LHCN-M2 (cell line): ENCODE measurements at places on chromosomes 3 and 15. TPM values are rescaled to one million over a fixed set of nuclear protein-coding genes. Genes with fewer than 3 reads are reported as not detected.

GRCh38 chr3:61839256-61839655 is 277.9 kb downstream of the PTPRG start:
- no peak for DNase-seq

- DNase-seq, result peak; percentile 57
Observed at GRCh38 chr3:64138046-64138445, 87.2 kb downstream of the PRICKLE2 start.

The IL17RD gene
- 0.51 and 0.92 TPM in 2 replicates for total RNA-seq

DNA sequence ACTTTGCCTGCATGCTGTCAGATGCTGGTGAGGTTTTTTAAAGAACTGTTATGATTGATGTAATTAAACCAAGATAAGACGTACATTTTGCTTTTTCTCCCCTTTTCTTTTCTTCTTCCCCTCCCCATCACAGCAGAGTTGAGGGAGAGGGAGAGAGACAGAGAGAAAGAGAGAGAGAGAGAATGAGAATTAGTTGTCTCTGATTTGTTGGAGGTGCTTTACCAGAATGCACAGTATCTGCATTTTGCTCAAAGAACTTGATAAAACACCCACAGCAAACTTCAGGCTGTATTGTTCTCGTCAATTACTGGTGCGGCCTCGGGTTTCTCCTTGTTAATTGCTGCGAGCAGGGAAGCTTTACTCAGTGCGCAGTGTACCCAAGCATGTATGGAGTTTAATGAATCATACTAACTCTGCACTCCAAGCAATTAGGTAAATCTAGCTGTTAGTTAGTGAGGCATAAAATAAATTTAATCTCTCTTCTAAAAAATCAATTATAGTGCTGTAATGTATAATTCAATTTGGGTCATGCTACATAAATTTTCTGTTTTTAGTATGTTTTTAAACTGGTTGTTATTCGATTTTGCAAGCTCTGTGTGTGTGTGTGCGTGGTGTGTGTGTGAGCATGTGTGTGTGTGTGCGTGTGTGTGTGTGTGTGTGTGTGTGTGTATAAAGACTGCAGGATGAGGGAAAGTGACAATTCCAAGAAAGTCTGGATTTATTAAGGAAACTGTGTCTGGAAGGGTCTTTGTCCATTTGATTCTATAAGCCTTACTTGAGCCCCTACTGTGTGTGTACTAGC is 273.4 kb downstream of the TLE3 start:
- no peak for DNase-seq

The RHCG gene
- not detected in 2 replicates for total RNA-seq

The BSN gene
- total RNA-seq, result 0.13 and 0.17 TPM in 2 replicates

DNA sequence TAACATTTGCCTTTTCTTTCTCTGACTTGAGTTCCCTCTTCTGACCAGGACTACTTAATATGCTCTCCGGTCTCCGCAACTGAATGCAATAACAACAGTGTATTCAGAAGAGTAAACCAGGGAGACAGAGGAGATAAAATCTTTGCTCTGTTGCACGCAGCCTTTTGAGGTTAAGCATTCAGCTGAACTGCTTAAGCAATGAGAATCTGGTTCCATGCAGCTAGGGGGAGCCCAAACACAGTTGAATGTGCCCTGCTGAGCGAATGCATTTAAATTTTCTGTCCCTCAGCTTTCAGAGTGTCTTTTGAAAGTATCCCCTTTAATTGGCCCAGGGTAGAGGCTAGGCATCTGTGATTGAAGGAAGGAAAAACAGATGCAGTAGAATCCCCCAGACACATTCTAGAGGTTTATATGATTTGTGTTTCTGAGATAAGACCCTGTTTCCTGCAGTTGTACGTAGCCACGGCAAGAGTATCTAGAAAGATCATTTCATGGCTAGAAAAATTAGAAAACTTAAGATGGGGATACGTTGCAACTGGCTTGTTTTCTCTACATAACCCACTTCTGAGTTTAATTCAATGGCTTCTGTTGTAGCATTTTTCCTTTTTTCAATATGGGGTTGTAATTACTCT is 309.6 kb downstream of the TUSC7 start:
- peak; percentile 35 for DNase-seq

DNA sequence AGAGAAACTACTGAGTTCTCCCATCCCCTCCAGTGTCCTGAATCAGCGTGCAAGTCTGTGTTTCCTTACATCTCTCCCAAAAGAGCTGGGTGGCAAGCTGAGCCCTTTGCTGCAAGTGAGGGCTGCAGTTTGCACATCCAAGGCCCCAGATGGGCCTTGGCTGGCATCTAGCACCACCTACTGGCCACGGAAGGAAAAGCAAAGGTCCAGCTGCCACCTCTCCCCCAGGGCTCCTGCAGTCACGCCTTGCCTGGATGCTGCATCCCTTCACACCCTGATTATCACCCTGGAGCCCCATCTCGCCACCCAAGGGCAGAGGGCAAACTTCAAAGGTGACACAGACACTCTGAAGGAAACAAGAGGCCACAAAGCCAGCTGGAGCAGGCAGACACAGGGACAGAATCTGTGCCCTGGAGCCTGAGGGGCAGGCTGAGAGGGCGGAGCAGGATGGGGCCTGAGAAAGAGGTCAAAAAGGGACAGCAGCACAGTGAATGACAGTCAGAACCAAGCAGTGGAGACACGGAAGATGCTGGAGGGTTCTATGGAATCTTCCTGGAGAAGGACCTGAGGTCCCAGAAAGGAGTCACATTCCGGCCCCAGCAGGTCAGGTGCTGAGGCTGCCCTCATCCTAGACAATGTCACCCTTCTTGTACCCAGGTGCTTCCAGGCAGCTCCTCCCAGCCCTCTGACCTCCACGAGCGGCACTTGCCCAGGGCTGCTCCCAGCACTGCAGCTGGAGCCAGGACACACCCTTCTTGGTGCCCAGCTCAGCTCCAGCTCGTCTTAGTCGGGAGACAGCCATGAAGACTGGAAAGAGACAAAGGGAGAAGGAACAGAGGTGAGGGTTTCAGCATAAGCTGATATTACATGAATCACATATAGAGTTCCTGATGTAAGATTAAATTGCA is 18.3 kb upstream of the NTRK3 start:
- peak; percentile 29 for DNase-seq

DNA sequence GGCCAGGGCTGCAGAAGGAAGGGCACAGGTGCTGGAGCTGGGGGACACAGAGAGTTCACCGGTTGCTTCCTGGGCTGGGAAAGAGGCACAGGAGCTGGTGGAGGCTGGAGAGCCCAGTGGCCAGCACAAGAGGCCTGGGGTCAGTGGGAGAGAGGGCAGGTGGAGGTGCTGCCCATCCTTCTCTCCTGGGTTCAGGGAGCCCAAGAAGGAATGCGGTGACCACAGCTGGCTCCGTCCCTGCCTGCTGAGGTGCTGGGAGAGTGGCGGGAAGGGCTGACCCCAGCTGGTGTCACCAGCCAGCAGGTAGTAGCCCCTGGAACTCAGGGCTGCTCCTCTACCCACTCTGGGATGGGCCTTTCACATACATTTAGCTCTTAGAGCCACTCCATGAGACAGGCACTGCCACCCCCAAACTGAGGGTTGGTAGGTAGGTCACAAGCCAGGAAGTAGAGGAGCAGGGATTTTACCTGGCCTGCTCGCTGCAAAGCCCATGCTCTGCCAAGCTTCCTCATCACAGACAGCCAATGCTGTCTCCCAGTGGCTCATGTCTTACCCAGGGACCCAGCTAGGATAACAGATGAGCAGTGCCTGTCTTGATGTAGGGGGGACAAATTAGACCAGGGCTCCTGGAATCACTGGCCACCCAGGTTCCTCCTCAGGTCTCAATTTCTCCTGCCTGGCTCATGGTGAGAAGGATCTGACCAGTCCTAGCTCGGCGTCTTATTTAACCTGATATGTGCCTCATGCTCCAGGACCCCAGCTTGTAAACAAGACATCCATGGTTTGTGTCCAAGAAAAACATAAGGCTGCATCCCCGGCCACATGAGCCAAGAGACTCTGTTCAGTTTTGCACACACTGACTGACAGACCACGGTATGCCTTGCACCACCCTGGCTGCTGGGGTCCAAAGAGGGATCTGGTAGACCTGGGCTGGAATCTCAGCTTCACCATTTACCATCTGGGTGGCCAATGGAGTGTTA is 119.2 kb downstream of the CORO2B start:
- no peak for DNase-seq

GRCh38 chr3:184259878-184260723 is 1.3 kb downstream of the CAMK2N2 start:
- DNase-seq, result no peak

The TMC3 gene
- not detected in 2 replicates for total RNA-seq

DNA sequence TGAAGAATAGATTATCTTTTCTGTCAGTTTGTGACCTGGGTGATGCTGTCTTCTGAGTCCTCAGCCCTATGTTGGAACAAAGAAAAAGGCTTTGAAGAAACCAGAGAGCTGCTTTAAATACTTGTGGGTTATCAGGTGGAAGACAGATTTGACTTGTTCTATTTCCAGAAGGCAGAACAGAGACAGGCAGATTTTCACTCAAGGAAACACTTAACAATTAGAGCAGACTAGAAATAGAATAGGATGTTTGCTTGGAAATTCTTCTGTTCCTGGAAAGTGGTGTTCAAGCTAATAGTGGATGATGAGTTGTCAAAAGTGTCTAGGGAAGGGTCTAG is 219.4 kb downstream of the UBE2E2 start:
- no peak for DNase-seq

DNA sequence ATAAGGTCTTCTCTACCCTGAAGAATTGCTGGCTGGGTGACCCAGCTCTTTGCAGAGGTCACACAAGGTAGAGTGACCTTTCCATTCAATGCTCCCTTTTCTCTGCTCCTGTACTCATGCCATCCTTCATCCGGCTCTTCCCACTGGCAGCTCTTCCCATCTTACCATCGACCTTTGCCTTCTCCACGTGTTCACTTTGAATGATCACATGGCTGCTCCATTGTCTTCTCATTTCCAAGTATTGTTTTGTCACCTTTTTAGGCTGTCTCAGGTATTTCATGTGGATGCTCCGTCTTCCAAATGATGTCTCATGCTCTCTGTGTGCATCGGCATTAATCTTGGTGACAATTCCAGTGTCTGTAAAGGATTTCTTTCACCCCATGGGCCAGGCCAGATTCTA is 76.6 kb upstream of the ONECUT1 start:
- no peak for DNase-seq

DNA sequence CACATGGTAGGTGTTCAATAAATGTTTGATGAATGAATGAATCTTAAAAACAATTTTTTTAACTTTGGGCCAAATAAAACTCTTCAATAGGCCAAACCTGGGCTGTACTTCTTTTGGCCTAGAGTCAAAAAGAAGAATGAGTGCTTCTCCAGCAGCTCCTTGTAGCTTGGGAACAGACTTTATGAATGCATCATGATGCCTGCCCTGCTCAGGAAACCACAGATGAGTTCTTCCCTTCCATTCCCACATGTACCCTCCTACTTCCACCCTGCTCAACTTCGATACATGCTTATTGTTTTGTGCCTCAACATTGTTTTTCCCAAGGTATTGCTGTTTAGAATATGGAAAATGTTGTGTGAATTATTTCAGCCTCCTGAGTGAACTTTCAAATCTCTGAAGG is 87.0 kb downstream of the FILIP1L start:
- DNase-seq, result no peak

DNA sequence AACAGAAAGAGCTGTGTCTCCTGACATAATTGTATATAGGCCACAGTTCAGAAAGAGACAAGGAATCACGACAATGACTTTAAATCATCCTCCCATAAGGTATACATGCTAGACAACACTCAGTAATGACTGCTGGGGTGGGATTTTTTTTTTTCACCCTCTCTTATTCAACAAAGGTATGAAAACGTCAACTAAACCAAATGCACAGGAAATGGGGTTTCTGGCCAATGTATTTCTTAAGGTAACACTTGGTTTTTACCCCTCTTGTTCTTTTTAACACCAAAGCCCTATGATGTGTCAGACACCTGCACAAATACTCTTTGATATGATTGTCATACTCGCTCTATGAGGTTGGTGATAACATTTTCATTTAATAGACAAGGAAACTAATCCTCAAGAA is 78.3 kb downstream of the MCF2L2 start:
- DNase-seq, result no peak
